ENCODE measurements at places on chromosomes 12 and 14.

- no peak for DNase-seq
Measured at GRCh38 chr14:54189748-54190354, 207.0 kb upstream of the CDKN3 start.

- DNase-seq: peak; percentile 76
Measured at GRCh38 chr12:94101738-94102660, 46.4 kb upstream of the PLXNC1 start.

GRCh38 chr12:3061059-3061458 lies 16.1 kb upstream of the TSPAN9 start:
- no peak for DNase-seq

- DNase-seq: no peak
Measured at GRCh38 chr12:13390381-13390861, 193.9 kb downstream of the EMP1 start.

- no peak for DNase-seq
Measured at GRCh38 chr12:19992311-19992710, 376.0 kb upstream of the PDE3A start.

GRCh38 chr14:102523569-102524450 lies 14.2 kb upstream of the ANKRD9 start:
- no peak for DNase-seq

DNA sequence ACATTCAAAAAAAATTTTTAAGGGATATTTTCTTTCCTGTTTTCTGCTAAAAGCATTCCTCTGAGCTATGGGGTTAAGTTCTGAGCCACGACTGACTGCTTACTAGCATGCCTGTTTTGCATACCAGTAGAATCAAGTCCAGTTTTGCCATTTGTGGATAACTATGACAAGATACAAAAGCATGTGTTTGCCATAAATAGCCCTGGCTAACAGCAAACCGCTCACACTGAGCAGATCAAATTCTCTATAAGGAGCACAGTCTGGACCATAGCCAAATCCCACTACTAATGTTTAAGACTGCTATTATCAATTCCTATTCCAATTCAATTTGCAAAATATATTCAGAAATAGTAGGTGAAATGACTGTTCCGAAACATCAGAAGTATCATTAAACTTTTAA lies 3.2 kb downstream of the CFL2 start:
- DNase-seq: no peak

DNA sequence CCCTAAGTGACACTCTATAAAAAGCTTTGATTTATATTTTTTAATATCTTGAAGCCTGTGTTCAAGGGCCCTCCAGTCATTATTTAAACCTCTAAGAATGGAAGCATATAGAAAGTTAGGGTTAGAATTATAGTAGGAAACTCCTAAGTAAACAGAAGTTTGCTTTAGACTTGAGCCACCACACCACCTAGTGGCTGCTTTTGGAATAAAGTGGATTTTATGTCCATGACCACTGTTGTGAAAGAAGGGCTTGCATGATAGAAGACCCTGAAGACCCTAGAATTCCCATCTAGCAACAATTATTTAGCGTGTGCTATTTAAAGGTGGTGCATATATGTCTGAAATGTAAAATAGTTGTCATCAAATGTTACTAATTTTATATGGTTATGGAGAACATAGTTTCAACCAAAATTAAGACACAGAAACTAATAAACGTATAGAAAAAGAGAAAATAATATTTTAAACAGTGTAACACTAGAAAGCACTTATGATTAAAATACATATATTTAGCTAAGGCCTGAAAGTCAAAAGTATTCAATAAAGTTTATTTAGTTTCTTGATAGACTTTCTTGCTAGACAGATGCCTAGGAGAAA lies 21.3 kb downstream of the LRRIQ1 start:
- no peak for DNase-seq

DNA sequence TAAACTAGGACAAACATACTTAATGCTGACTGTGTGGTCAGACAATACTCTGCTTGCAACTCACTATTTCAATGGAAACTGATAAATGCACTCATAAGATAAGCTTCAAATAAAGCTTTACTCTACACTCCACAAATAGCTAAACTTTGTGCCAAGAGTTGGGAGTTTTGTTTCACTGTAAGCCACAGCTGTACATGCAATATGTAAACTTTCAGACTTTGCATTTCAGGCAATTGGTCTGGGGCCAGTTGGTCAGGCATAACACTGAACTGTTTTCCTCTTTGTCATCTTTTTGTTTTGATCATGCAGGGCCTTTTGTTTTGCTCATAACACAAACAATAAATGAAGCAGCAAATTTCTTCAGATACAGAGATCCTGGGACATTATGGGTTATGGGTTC lies 426.2 kb downstream of the IPO8 start:
- DNase-seq: no peak

DNA sequence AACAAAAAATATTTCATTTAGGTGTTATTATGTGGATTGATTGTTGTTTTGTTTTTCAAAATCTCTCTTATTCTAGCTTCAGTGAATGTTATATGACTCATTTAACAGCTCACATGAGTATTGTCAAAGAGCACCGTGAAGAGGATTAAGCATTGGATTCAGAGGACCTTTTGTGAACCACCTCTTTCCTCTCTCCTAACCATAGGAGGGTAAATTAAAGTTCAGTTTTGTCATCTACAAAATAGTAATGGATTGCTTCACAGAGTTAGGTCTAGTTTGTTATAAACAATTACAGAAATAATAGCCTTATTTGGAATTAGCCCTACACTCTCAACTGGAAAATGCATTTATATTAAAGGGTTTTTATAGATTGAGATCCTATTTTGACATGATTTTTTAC lies 962 bp upstream of the KERA start:
- DNase-seq: no peak

GRCh38 chr12:122020795-122021192 lies 890 bp upstream of the BCL7A start:
- DNase-seq: no peak

DNA sequence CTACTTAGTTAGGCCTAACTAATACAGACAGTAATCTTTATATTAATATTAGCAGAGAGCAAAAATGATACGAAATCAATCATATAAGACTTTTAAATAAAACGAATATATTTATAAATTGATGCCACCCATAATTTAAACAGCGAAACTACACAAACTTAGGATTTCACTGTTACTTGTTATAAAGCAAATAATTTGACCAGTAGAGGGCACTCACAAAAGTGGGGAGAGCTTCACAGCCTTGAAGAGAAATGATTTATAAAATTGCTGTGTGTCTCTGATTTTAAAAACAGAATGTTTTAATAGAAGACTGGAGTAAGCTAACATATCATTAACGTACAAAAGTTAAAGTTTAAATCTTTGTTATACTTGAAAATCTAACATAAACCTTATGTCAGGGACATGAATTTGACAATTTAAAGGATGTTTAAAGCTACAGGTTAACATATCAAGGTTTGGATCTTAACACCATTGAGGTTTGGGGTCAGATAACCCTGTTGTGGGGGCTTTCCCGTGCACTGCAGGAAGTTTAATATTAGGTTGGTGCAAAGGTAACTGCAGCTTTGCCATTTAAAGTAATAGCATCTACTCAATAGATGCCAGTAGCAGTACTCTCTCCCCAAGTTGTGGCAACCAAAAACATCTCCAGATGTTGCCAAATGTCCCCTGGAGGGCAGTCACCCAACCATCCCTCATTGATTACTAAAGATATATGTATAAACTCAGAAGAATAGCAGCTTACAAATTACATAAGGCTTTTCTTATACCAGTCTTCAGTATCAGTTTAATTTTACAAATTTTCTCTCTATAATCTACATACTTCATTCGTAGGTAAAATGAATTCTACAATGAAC lies 9.3 kb downstream of the KRAS start:
- DNase-seq: no peak

All from stimulated activated CD8-positive, alpha-beta memory T cell treated with anti-CD3 and anti-CD28 coated beads, Interleukin-7, amount 100 ng/mL, for 48 hours (primary cell).